ENCODE measurements at places on chromosomes 1 and 21. TPM values are rescaled to one million over a fixed set of nuclear protein-coding genes. Genes with fewer than 3 reads are reported as not detected.

RAD54L gene
- total RNA-seq, result 5.9 TPM

SHISAL2A gene
- total RNA-seq, result 0.22 TPM

TMEM52 gene
- total RNA-seq, result 3.5 TPM

ATP1A4 gene
- not detected for total RNA-seq

CACHD1 gene
- 1.5 TPM for total RNA-seq

RAP1GAP gene
- total RNA-seq, result 36.3 TPM

ASPM gene
- 20.1 TPM for total RNA-seq

LCE3E gene
- not detected for total RNA-seq

C1orf116 gene
- 25.5 TPM for total RNA-seq

CAPN9 gene
- 14.3 TPM for total RNA-seq

DDR2 gene
- total RNA-seq, result 26.5 TPM

NEK7 gene
- 64.7 TPM for total RNA-seq

PTPRC gene
- 18.7 TPM for total RNA-seq

OR6N1 gene
- total RNA-seq, result not detected

All from colonic mucosa (tissue), 4 donors.